Kidney epithelial cell (primary cell): ENCODE measurements at places on chromosomes 2 and 18. TPM values are rescaled to one million over a fixed set of nuclear protein-coding genes. Genes with fewer than 3 reads are reported as not detected.

DNA sequence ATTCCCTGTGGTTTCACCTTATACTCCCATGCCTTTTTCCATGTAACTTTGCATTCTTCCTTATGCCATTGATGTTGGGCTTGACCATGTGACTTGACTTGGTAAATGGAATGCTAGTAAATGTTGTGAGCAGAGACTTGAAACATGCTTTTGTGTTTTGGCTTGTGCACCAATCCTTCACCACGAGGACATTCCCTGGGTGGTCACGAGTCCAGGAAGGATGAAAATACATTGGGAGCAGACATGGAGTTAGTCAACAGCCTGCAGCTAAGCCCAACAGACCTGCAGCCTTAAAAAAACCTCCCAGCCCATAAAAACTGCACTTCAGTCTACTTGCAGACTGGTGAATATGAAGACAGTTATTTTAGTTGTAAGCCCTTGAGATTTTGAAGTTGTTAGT, 116.5 kb upstream of the SPATS2L start:
- DNase-seq, result no peak

DNA sequence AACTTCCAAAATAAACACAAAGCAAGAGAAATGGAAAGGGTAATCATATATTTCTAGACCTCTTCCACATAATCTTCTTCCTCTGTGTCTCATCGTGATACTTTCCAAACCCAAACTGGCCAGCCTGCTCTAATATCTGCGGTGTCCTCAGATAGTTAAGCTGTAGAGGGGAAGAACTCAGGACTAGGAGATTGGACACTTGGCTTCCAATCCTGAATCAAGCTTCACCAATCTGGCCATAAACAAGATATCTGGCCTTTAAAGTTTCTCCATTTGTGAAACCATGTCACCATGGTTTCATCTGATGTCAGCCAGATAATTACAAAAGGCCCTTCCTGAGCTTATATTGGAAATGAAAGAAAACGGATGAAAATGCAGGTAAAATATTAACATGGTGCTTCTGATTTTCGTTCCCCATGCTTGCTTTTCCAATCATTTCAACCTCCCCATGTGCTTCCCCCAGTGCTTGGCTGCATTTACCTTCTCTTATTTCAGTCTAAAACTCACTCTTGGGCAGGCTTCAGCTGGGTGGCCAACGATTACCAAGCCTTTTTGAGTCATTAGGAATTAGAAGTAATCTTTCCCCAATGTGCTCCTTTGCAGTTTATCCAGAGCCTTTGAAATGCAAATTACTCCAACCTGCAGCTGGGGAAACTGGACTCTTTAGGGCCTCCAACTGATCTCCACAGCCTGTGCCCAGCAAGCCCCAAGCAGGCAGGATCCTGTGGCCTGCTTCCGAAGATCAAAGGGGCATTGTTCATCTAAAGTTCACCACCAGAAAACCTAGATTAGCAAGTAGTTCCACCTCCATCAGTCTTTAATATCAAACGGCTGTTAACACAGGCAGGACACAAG, 44.5 kb upstream of the MYCN start:
- DNase-seq, result no peak

DNA sequence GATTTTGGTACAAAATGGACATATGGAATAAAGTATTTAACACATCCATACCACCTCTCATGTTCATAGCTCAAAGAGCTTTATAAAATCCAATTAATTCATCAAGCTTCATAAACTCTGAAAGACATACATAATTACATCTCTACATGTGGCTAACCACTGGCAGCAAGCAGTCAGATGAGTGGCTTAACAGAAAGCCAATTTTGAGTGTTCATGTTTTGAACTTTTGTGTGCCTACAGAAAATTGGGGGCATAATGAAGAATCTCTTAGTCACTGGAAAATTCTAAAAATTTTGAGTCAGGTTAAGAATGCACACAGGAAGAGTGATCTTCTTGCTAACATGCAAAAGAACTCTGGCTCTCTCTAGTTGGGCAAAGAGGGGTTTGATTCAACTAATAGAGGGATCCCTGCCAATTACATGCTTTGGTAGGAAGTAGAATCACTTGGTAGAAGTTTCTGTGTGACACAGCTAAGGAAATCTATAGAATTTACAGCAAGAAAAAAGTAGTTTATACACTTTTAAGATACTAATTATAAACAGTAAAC, 287.4 kb downstream of the NOL4 start:
- no peak for DNase-seq

GRCh38 chr2:62014102-62014501, 108.6 kb downstream of the COMMD1 start:
- DNase-seq, result no peak

- no peak for DNase-seq
Measured at GRCh38 chr2:234403074-234403473, 93.8 kb downstream of the ARL4C start.

PDE1A gene
- 0.08 and 0.41 TPM in 2 replicates for total RNA-seq

LIPG gene
- total RNA-seq, result 196 and 215 TPM in 2 replicates

DNA sequence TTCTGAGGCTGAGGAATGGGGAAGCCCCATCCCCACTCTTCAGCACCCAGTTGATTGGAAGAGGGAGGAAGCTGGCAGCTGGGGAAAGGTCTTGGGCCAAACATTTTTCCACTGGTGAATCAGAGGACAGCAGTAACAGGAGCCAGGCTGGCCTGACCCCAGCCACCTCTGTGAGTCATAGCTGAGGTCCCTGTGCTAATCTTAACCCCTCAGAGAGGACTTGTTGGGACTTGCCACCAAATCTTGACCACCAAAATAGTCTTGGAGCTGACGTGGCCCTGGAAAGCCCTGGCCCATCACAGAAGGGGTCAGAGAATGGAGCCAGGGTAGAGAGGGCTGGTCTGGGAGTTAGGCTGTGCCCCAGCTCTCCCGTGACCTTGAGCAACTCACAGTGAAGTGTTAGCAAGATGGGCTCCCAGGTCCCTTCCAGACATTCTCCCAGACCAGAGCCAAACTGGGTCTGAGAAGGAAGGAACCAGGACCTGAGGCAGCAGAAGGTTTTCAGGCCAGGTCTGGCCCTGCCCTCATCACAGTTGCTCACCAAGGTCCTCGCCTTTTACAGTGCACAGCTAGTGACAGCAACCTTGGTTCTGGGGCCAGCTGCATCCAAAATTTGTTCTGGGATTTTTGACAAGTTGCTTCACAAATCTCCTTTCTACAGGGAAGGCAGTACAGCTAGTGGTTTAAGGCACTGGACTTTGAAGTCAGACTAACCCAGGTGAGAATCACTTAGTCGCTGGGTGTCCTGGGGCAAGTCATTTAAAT, 266.6 kb downstream of the CYP26B1 start:
- DNase-seq, result no peak

- no peak for DNase-seq
Measured at GRCh38 chr2:215375467-215375830, 60.4 kb downstream of the FN1 start.

DNA sequence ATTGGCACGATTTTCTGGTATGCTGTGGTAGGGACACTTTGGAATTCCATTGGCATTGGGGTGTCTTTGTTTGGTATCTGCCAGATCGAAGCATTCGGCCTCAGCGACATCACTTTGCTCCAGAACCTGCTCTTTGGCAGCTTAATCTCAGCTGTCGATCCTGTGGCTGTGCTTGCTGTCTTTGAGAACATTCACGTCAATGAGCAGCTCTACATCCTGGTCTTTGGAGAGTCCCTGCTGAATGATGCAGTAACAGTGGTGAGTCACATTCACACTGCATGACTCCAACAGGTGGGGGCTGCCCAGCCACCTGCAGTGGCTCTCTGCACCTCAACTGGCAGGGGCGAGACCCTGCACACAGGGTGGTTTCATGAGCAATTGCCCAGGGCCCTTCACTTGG, 38.4 kb downstream of the SLC9A2 start:
- DNase-seq, result peak; percentile 70

KIF1A gene
- 178 and 203 TPM in 2 replicates for total RNA-seq

GRCh38 chr2:15127876-15128275, 433.3 kb downstream of the NBAS start:
- no peak for DNase-seq

ATG9A gene
- 46.1 and 58.0 TPM in 2 replicates for total RNA-seq

- no peak for DNase-seq
Measured at GRCh38 chr2:120775194-120775593, 39.5 kb downstream of the GLI2 start.

- no peak for DNase-seq
Measured at GRCh38 chr2:106034325-106034724, 159.8 kb downstream of the UXS1 start.

AOX1 gene
- total RNA-seq, result 0.68 and 0.88 TPM in 2 replicates

DNA sequence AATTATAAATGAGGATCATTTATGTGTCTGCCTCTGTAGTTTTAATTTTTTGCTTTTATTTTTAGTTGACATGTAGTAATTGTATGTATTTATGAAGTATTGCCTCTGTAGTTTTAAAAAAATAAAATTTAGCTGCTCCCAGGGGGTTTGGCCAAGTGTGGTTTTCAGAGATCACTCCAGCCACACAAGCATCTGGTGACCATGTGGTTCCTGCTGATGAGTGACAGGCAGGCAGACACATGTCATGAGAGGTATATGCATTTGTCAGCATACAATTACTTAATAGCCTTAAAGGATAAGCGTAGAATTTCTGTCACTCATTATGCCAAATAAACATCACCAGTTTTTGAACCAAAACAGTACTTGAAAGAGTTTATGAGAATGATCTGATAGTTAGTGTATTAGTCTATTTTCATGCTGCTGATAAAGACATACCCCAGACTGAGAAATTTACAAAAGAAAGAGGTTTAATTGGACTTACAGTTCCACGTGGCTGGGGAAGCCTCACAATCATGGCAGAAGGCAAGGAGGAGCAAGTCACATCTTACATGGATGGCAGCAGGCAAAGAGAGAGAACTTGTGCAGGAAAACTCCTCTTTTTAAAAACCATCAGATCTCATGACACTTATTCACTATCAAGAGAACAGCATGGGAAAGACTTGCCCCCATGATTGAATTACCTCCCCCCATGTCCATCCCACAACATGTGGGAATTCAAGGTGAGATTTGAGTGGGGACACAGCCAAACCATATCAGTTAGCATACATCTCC, 29.6 kb downstream of the MREG start:
- DNase-seq, result no peak

DNA sequence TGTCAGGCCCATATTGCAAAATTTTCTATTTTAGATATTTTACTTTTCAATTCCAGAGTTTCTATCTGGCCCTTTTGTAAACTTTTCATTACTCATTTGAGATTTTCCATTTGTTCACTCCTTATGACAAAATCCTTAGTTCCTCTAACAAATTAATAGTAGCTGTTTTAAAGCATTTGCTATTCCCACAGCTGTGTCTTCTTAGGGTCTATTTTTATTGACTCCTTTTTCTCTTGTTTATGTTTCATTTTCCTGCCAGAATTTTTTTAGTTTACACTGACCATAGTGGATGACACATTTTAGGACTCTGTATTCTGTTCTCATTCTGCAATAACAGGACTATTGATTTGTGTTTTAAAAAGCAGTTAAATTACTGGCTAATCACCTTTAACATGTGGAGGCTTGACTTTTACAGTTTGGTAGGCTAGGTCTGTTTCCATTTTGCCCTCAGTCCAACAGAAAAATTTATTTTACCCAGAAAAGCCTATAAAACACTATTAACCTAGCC, 30.0 kb downstream of the PID1 start:
- DNase-seq, result no peak

DNA sequence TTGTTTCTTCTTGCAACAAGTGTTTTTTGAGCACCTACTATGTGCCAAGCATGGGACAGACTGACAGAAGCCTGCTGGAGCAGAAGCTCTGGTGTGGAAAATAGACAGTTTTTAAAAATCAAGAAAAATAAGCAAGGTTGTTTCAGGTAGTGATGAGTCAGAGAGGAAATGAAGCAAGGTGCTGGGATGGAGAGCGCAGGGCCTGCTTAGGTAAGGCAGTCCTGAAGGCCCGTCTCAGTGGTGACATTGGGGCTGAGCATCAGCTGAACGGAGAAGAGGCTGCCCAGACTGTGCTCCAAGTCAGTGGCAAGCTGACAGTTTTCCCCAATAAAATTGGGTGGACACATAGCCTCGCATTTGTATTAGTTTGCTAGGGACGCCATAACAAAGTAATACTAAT, 263.6 kb downstream of the SS18 start:
- DNase-seq, result no peak

DNA sequence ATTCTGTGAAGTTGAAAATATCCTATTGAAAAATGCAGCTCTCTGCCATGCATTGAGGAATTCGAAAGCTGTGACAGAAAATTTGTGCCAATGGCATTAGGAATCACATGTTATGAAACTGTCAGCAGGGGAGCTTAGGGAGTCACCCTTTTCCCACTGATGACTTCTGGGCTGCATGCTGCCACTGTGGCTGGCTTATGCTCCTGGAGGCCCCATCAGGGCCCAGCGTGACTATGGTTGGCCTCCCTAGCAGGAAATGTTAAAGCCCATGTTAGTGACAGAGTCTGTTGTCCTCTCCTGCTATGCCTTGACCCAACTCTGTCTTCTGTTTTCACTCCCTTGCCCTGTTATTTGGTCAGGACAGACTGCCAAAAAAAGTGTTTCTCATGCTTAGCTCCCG, 139.5 kb upstream of the DAPL1 start:
- DNase-seq, result no peak

DNA sequence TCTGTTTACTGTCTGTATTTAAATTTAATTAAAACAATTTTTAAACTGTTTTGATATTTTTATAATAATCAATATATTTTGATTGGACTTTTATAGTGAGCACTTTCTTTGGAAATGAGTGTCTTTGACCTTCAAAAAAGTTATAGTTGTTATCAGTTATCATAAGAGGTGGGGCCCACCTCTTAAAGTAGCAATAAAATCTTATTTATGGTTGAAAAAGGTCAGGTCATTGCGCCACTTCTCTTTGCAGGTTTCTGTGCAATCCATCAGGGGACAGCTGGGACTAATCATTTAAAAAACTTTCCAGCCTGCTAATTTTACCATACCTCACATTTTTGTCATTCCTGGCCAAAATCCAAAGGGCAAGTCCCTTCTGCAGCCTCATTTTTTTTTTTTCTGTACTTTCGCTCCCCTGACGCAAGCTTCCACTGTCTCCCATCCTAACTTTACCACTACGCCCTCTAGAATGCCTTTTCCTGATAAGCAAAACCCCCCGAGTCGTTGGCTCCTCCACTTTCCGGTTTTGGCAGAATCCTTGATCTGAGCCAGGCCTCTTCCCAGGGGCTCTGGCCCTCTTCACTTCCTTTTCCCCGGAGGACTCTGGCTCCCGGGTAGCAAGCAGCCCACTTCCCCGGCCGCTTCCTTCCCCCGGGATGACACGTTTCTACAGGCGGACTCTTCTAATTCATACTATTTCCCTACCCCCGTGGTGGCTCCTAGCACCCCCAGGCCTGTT, 1.1 kb upstream of the SEH1L start:
- DNase-seq, result peak; percentile 41

- DNase-seq, result no peak
Measured at GRCh38 chr2:60964651-60965498, 52.6 kb upstream of the PEX13 start.

DNA sequence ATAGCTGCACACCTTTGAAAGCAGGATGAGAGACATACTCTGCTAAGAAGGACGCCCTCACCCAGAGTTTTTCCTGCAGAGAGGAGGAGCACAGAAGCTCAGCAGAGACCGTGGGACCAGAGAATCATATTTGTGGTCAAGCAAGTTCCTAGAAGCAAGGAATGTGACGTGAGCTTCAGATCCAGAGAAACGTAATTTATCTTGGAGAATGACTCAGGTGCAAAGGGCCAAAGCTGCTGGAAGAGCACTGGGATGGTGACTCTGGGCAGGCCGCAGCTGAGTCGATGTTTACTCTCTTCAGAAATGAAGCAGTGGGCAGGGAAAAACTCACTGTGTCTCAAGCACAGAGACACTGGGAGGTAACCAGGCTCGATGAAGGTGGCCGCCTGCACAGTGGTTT, 50.1 kb upstream of the IGFBP2 start:
- DNase-seq, result peak; percentile 65

FAM228A gene
- 0.29 TPM in 1 of 2 replicates, not detected in the other for total RNA-seq

C18orf54 gene
- 3.4 and 4.4 TPM in 2 replicates for total RNA-seq

- no peak for DNase-seq
Measured at GRCh38 chr18:44197832-44198611, 482.7 kb upstream of the SETBP1 start.
